ENCODE measurements at places on chromosomes 3 and 15. TPM values are rescaled to one million over a fixed set of nuclear protein-coding genes. Genes with fewer than 3 reads are reported as not detected.

The CCRL2 gene
- total RNA-seq, result not detected

The TMEM212 gene
- not detected for total RNA-seq

The GOLGA8S gene
- total RNA-seq, result not detected

The C2CD4B gene
- not detected for total RNA-seq

The LRTM1 gene
- total RNA-seq, result not detected

The FSTL1 gene
- total RNA-seq, result 109 TPM

The TF gene
- total RNA-seq, result 0.50 TPM

The GABRB3 gene
- not detected for total RNA-seq

The PDIA5 gene
- total RNA-seq, result 13.5 TPM

The SERPINI2 gene
- total RNA-seq, result not detected

The WNT7A gene
- 0.67 TPM for total RNA-seq

The SCAMP5 gene
- total RNA-seq, result 1.3 TPM

The ZNF385D gene
- 3.2 TPM for total RNA-seq

The CSPG5 gene
- total RNA-seq, result 0.99 TPM

The GOLGA8G gene
- total RNA-seq, result not detected

The ATXN7 gene
- total RNA-seq, result 21.2 TPM

The GOLGA6D gene
- total RNA-seq, result not detected

The UTS2B gene
- 0.24 TPM for total RNA-seq

The INKA1 gene
- total RNA-seq, result 15.0 TPM

The GOLGA8Q gene
- total RNA-seq, result 0.49 TPM

The PPP1R14D gene
- not detected for total RNA-seq

Data from mammary epithelial cell (primary cell).